Activated CD4-positive, alpha-beta memory T cell treated with anti-CD3 and anti-CD28 coated beads for 36 hours (primary cell): ENCODE measurements at places on chromosomes 16 and 17. TPM values are rescaled to one million over a fixed set of nuclear protein-coding genes. Genes with fewer than 3 reads are reported as not detected.

The TEKT1 gene
- not detected for total RNA-seq

The C1QTNF8 gene
- total RNA-seq, result not detected

The GPR142 gene
- not detected for total RNA-seq

The NOG gene
- not detected for total RNA-seq

The ZPBP2 gene
- total RNA-seq, result 0.61 TPM

The G6PC1 gene
- not detected for total RNA-seq

DNA sequence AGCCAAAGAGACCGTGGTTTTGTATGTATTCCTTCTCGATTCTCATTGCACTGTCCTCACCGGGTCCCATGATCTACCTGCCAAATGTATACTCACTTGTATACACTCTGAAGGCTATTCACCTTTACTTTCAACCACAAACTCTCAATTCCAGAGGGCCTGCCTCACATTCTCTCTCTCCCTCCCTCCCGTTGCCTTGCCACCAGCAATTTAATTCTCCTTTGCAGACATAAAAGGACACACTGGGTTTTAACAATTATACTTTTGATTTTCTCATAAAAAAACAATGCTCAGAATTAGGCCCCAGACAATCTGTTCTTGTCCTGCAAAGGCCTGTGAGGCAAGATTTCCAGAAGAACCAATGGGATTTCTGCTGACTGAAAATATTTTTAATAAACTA is 265.1 kb upstream of the PSMD7 start:
- DNase-seq, result no peak
- H3K4me1 ChIP-seq, result no peaks in the 10 kb centered on the region
- H3K36me3 ChIP-seq, result no peaks in the 10 kb centered on the region
- H3K4me3 ChIP-seq, result no peak overlapping the region
- peaks cover 2% of the 10 kb centered on the region for H3K27me3 ChIP-seq

DNA sequence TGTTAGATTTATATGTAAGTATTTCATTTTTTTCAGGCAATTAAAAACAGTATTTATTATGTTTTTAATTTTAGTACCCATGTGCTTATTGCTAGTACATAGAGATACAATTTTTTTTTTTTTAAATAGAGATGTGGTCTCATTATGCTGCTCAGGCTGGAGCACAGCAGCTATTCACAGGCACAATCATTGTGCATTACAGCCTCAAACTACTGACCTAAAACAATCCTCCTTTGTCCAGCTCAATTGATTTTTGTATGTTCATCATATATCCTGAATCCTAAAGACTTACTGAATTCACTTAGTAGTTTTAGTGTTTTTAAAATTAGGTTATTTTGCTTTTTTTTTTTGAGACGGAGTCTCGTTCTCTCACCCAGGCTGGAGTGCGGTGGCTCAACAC is 26.3 kb downstream of the SPECC1 start:
- peaks cover 6% of the 10 kb centered on the region for H3K4me1 ChIP-seq
- H3K27ac ChIP-seq, result no peak overlapping the region
- no peaks in the 10 kb centered on the region for H3K36me3 ChIP-seq
- DNase-seq, result no peak
- H3K27me3 ChIP-seq, result no peaks in the 10 kb centered on the region

GRCh38 chr16:73663720-73664119 is 615.8 kb upstream of the ZFHX3 start:
- H3K27ac ChIP-seq, result no peak overlapping the region
- no peaks in the 10 kb centered on the region for H3K27me3 ChIP-seq
- no peak overlapping the region for H3K4me3 ChIP-seq
- no peaks in the 10 kb centered on the region for H3K4me1 ChIP-seq

DNA sequence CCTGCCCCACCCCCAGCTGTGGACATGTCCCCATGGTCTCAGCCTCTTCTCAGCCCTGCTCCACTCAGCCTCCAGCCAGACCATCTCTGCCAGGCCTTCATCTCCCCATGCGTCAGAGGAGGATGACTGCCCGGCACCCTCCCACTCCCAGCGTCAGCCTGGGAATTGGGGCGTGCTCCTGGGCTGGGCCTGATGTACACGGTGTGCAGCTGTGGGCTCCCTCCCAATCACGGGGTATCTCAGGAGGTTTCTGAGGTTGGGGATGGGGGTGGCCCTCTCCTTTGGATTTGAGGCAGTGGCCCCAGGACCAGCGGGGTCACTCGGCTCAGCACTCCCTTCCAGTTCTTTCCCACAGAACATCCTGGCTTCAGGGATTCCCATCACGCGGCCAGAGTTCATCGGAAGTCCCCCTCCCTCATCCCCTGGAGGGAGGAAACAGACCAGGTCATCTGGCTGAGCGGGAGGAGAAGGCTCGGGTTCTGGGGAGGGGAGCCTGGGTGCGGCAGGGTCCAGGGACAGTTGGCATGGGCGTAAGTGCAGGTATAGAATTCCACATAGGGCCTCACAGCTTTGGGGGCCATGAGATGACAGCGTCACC is 36.9 kb downstream of the SOCS3 start:
- H3K4me1 ChIP-seq, result peaks cover 14% of the 10 kb centered on the region
- no peaks in the 10 kb centered on the region for H3K27me3 ChIP-seq
- no peak for DNase-seq
- no peak overlapping the region for H3K27ac ChIP-seq

DNA sequence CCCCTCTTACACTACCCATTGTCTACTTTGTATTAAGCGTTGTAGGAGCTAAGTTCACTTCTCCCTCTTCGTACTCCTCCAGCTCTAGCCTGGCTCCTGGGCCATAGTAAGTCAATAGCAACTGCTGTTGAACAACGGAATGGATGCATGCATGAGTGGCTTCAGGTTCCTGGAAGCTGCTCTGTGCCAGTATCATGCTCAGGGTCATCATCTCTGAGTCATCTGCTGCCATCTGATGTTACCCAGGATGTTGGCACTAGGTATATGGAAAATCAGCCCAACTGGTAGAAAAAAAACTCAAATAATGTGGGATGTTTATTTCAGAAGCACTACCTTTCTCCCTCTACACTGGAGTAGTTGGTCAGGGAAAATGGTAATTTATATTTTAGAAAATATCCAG is 536.8 kb downstream of the NPIPA7 start:
- H3K27me3 ChIP-seq, result peaks cover 11% of the 10 kb centered on the region
- H3K4me1 ChIP-seq, result no peaks in the 10 kb centered on the region
- H3K27ac ChIP-seq, result no peak overlapping the region
- no peak for DNase-seq

DNA sequence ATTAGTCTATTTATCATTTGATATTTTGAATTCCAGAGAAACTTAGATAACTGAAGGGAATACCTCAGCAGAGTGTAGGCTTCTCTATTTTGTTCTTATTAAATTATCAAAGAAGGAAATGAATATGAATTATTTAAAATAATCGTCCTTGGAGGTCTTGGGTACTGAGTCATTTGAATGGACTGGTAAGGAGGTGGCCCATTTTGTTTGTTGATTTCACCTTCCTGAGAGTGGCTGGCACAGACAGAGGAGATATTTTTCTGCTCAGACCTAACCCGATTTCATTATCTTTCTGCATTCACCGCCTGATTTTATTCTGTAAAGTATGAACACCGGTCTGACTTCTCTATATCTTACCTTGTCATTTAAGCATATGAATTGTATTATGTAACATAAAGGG is 88.0 kb downstream of the USP22 start:
- H3K4me3 ChIP-seq, result no peak overlapping the region
- H3K4me1 ChIP-seq, result no peaks in the 10 kb centered on the region
- H3K27ac ChIP-seq, result no peak overlapping the region
- DNase-seq, result no peak
- peaks cover 16% of the 10 kb centered on the region for H3K27me3 ChIP-seq
